ENCODE measurements at places on chromosomes 5 and 9. TPM values are rescaled to one million over a fixed set of nuclear protein-coding genes. Genes with fewer than 3 reads are reported as not detected.

GRCh38 chr5:22316294-22316693, 536.9 kb downstream of the CDH12 start:
- no peak overlapping the region for H3K4me3 ChIP-seq
- H3K27me3 ChIP-seq = no peaks in the 10 kb centered on the region
- H3K27ac ChIP-seq = no peak overlapping the region

GRCh38 chr9:385818-386398, 171.2 kb downstream of the DOCK8 start:
- DNase-seq = peak; percentile 47
- H3K4me1 ChIP-seq = no peaks in the 10 kb centered on the region
- no peak overlapping the region for H3K27ac ChIP-seq
- H3K4me3 ChIP-seq = no peak overlapping the region
- no peaks in the 10 kb centered on the region for H3K36me3 ChIP-seq

DNA sequence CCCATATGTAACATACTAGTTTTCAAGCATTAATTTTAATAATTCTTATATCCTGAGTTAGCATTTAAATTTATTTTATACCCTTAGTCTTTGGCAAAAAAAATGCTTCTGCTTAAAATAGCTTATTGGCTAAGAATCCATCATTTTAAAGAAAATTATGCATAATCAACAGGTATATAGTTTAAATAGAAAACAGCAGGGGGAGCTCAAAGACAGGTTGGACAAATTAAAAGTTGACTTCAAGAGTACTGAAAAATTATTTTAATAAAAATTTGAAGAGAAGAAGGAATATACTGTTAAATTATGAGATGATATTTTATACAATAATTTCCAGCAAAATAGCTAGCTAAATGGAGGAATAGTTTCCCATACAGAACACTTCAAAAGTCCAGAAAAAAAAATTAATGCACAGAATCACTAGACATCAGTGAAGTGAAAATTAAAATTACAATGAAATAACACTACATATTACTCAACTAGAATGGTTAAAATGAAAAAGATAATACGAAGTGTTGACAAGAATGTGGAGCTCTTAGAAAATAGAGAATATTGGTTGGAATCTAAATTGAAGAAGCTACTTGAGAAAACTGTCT, 387.1 kb downstream of the PDE4D start:
- no peaks in the 10 kb centered on the region for H3K27me3 ChIP-seq
- 0 out of 2 replicates have a peak, but pooled peaks cover 5% of the 10 kb centered on the region for H3K36me3 ChIP-seq
- no peaks in the 10 kb centered on the region for H3K4me1 ChIP-seq
- H3K27ac ChIP-seq = no peak overlapping the region
- H3K4me3 ChIP-seq = no peak overlapping the region

GRCh38 chr5:15106530-15107283, 235.1 kb upstream of the ANKH start:
- H3K27ac ChIP-seq = no peak overlapping the region
- DNase-seq = no peak
- no peaks in the 10 kb centered on the region for H3K27me3 ChIP-seq
- H3K4me3 ChIP-seq = no peak overlapping the region

Gene PROP1
- not detected for total RNA-seq

Gene CDC25C
- 36.2 TPM for total RNA-seq

Gene SHC3
- total RNA-seq = 15.9 TPM

Gene ZFP2
- total RNA-seq = not detected

Gene OCLN
- 66.5 TPM for total RNA-seq
